ENCODE measurements at places on chromosomes 13 and 19. TPM values are rescaled to one million over a fixed set of nuclear protein-coding genes. Genes with fewer than 3 reads are reported as not detected.

Gene LRRC63
- total RNA-seq = 0.04 TPM

Gene C19orf33
- total RNA-seq = 0.66 TPM

Gene IZUMO2
- not detected for total RNA-seq

Gene ZSCAN4
- not detected for total RNA-seq

Gene ZNF730
- 3.5 TPM for total RNA-seq

Gene CGB5
- 0.40 TPM for total RNA-seq

Gene TPTE2
- 0.09 TPM for total RNA-seq

Gene NLRP4
- not detected for total RNA-seq

Gene NAPSA
- total RNA-seq = 0.40 TPM

Gene IRS2
- 1.5 TPM for total RNA-seq
